OCI-M1 (cell line): ENCODE measurements at places on chromosomes 6 and 20.

- no peak for DNase-seq
These were observed 67.4 kb upstream of the DSP start for GRCh38 chr6:7473805-7474719.

DNA sequence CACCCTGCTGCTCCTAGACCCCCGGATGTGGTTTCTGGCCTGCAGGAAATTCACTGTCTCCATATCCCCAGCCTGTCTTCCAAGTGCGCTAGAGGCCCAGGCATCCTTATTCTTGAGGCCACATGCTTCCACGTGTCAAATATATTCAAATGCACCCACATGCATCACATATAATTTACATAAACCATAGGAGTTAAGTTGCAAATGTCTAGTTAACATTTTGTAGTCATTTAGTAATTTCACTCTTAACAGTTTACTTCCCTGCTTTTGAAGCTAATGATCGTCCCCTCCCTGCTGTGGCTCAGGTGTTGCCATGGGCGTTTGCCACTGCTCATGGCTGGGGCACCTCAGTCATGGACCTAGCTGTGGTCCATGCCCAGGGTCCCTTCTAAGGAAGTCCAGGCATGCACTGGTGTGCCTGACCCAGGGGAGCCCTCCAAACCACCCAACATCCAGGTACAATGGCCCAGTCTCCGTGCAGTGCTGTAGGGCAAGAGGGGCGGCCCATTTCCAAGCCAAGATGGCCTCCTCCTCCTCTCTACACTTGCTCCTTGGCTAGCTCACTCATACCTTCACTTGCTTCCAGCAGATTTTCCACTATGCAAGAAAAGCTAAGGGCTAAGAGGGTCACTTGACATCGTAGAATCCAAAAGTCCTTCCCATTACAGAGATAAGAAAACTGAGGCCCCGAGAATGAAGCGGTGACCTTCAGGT, 42.4 kb downstream of the FGD2 start:
- DNase-seq = no peak

DNA sequence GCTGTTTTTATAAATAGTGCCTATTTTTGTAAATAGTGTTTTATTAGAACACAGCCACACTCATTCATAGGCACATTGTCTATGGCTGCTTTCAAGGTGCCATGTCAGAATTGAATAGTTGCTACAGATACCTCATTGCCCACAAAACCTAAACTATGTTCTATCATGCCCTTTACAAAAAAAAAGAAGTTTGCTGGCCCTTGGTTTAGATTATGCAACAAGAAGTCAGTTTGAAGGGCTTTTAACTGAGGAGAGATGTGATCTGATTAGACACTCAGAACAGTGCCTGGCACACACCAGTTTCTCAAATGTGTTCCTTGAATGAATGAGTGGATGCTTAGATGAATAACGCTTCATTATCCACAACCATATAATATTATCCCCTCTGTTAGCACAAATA, 366.1 kb downstream of the MAFB start:
- no peak for DNase-seq

DNA sequence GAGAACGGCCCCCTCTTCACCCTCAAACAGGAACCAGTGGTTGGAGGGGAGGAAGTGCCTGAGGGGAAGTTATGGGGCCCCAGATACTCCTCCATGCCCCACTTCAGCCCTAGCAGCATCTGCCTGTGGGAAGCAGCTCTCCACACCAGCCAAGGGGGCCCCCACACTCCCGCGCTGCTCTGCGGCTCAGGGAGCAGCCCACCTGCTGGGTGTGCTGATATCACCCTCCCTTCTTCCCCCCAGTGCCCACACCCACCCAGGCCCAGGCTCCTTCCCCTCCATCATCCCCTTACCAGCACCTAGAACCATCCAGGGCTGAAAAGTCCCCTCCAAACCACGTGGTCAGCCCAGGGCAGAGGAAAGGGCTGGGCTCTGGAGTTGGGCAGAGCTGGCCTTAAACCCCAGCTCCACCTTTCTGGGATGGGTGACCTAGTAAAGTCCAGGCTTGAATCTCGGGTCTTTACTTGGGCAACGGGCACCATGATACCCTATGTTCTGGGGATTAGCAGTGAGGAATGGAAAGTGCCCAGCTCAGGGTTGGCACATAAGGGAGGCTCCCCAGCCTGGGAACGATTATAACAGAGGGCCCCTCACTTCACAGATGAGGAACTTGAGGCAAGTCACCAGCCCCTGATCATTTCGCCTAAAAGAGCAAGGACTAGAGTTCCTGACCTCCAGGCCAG, 663 bp downstream of the LST1 start:
- DNase-seq = peak; percentile 49

DNA sequence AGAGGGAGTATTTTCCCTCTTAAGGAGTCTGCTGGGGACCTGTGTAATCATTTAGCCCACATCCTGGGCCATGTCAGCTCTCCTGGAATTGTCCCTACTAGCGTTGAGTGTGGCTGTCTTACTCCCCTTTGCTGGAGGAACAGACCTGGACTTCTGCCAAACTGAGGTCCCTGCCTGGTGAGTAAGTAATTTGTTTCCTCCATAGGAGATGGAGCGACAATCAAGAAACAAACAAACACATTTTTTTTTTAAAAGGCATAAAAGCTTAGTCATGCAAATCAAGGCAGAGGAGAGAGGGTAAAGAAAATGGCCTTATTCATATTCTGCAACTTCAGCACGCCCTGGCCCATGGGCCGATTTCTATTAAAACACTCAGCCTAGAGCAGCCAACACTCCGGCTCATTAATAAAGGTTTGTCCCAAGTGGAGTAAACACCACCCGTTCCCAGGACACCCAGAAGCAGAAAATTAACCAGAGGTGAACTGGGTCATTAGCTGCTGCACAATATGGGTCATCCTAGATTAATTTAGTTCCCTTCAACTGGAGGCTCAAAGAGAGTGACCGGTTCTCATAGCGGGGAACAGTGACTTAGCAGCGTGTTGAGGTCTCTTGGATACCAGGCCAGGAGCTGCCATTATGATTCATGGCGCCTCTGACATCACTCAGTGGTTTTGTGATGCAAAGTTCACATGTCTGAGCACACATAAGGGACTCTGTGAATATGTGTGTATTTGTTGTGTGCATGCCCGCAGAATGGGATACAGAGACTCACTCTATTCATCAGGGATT, 165.0 kb upstream of the SULF2 start:
- DNase-seq = no peak

DNA sequence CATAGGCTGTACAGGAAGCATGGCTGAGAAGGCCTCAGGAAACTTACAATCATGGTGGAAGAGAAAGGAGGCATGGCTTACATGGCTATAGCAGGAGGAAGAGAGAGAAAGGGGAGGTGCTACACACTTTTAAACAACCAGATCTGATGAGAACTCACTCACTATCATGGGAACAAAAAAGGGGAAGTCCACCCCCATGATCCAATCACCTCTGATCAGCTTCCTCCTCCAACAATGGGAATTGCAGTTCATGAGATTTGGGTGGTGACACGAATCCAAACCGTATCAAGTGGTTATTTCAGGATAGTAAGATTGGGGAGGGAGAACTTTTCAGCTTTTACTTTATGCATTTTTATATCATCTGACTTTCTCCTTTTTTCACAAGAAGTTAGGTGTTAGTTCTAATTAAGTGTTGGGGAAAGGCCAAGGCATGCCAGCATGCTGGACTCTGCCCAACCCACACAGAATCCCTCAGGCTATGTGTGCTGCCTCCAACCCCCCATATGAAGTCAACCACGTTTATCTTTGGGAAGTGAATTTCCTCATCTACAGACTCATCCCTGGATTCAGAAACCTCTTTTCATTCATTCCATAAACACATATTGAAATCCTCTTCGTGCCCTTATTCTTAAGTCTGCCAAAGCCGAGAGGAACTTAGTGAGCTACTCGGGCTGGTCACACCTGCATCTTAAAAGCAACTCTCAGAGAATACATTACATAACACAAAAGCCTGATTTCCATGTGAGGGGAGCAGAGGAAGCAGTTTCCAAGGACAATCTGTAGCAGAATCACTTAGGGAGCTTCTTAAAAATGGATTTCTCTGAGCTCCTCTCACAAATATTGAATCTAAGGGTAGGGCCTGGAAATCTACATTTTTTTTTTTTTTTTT, 16.7 kb upstream of the CLIC5 start:
- peak; percentile 83 for DNase-seq

DNA sequence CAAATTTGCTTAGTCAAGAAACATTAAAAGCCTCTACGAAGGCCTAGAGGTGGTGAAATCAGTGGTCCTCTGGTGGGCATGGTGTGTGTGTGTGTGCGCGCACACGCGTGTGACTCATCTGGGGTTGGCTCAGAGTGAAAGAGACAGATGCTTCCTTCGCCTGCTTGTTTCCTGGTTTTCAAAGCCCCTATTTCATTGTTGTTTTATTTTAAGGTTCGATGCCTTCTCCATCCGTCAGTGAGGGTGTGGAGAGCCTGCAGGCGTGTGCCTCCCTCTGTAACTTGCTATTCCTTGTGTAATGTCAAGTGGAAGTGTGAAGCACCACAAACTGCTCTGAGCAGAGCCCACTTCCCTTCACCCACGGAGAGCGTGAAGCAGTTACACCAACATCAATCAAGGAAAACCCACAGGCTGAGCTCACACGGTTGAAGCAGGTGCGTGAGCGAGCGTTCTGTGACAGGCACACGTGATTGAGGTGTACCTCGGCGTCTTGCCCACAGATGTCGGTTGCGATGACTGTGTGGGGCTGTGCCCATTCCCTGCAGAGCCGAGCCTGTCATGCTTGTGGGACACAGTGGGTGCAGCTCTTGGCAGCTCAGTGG, 233.9 kb downstream of the PRL start:
- DNase-seq = no peak

DNA sequence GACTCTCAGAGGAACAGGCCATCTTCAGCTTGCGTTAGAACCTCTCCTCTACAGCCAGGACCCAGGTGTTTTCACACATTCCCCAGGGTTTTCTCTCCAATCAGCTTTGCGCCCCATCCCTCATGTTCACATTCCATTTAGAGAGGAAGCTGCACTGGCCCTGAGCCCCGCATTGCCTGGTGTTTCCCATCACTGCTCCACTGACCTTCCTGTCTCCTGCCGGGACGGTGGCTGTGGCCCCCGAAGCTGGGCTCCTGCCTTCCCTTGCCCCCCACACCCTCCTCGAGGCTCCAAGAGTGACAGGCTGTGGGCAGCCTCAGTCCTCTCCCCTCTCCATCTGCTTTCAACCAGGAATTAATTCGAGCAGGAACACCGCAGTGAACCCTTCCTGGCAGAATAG, 357.3 kb downstream of the THBS2 start:
- DNase-seq = no peak

DNA sequence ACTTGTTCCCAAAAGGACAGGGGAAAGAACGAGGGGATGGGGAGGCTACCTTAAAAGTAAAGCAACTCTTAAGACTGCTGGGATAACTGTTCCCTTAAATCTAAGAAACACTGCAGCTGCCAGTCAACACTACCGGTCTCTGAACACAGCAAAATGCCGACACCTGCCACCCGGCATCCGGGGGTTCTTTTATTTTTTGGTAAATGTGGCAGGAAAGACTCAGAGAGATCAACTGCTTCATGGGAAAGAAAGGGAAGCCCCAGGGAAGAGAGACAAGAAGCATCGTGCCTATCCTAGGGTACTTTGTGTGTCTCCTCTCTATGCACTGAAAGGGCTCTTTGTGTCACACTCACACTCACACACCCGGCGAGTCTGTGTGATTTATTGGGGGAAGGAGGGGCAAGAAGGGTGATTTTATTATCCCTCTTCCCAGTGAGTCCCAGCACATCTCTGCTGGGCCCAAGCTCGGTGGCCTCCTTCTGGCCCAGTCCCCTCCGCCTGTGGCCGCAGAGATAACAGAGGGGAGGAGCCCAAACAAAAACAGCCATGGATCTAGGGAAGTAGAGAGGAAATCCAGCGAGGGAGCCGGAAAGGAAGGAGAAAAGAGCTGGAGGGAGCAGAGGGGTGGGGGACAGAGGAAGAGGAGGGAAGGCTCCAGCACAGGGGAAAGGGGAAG, 1.4 kb downstream of the FYN start:
- DNase-seq = peak; percentile 90

GRCh38 chr6:42280966-42281533, 63.4 kb upstream of the MRPS10 start:
- DNase-seq = no peak

GRCh38 chr6:123844011-123844410, 40.3 kb downstream of the NKAIN2 start:
- peak; percentile 46 for DNase-seq

- no peak for DNase-seq
These were observed 859.4 kb downstream of the MAFB start for GRCh38 chr20:39829661-39830060.

GRCh38 chr6:104118274-104118673, 741.4 kb downstream of the HACE1 start:
- no peak for DNase-seq

DNA sequence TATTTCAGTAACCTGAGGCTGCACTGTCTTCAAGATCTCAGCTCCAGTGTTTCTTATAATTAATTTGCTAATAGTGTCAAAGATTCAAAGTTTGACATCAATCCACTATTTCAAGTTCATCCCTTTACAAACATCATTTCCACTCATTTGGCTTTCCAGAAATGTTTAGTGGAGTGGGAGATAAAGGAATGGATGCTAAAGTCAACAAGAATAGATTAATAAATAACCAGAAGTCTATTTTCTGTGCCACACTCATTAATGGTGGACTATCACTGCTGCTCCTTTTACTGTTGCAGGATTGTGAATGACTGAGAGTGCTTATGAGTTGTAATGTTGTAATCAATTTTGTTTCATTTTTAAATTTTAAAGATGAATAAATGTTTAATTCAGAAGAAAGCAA, 28.4 kb upstream of the EPM2A start:
- no peak for DNase-seq

- no peak for DNase-seq
These were observed 182.0 kb downstream of the DOK5 start for GRCh38 chr20:54657268-54657826.

DNA sequence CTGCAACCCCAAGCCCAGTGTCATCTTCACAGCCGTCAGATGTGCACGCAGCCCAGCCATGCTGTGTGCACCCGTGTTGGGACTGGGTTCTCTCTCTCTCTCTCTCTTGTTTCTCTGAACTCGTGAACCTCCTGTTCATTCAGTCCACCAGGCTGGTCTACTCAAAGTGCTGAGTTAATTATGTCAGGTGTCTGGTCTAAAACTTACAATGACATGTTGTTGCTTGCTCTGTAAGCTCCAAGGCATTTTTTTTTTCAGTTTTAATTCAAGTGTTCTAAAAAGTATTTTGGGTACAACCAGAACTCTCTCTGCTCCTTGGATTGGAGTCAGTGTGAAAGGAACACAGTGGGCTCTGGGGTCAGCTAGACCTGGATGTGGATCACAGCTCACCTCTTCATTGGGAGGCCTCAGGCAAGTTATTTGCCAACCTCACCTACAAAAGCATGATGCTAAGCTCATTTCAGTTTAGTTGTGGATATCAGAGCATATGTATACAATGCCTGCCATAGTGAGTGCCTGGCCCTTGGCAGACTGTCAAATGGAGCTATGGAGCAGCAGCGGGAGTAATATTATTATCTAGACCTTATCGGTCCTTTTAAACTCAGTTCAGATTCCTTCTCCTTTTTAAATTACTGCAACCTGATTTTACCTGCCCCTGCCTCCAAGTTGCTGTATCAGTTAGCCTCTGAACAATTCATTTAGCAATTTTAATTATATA, 59.5 kb downstream of the PLEKHG1 start:
- no peak for DNase-seq
